ENCODE measurements at places on chromosomes 16 and 17.

GRCh38 chr16:14344292-14344691 is 273.2 kb downstream of the MRTFB start:
- no peak for DNase-seq

DNA sequence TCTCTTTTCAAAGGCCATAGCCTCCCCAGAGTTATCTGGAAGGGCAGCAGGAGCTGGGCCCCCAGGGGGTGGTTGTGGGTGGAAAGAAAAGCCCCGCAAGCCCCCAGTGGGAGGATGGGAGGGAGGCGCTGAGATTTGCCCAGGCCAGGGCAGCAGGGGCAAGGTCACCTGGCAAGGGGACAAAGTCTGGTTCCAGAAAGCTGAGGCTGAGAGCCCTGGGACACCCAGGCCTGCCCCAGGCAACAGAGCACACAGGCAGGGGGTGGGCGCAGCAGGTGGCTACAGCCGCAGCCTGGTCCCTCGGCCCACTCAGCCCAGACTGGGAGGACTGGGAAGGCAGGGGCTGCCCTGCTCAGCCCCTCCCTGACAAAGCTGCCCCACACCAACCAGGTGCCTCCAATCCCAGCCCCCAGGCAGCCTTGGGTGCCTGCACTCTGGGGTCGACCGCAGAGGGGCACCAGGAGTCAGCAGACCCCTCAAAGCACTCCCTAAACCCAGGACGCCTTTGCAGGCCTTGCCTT is 23.7 kb upstream of the GSG1L start:
- no peak for DNase-seq

DNA sequence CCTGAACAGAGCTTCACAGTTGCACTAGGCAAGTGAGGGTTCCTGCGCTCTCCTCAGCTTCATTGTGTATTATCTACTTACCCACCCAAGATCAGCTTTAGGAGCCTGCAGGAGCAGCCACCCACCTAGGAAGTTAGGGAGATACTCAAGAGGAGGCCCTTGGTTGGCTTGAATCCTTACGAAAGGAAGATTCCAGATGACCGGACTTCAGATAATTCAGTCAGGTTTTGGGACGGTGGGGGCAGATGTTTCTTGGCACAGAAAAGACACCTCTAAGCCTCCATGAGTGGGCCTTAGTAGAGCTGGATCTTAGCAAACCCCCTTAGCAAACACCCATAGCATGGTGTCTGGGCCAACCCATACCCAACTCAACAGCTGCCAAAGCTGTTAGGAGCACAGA is 2.4 kb upstream of the CBFB start:
- DNase-seq: no peak

DNA sequence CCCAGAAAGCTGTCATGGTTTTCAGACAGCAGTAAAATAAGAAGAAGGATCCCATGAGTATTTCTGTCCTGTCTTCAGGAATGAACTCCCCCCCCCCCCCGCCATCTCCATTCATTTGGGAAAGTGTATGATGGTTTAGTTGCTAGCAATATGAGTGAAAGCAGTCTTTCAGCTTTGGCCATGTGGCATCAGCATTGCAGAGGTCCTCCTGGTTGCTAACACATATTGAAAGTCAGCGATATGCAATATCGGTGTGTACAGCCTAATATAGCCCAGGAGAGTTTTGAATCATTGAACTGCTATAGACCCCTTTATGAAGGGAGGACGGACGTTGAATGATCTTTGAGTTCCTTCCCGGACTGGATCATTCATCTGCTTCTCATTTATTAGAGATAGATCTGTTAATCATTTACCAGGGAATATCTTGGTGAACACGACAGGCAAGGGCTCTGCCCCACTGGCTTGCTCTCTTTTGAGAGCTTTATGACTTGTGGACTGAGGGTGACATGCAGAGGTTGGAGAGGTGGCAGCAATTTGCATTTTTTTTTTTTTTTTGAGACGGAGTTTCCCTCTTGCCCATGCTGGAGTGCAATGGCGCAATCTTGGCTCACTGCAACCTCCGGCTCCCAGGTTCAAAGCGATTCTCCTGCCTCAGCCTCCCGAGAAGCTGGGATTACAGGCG is 25.2 kb downstream of the DEF8 start:
- no peak for DNase-seq

DNA sequence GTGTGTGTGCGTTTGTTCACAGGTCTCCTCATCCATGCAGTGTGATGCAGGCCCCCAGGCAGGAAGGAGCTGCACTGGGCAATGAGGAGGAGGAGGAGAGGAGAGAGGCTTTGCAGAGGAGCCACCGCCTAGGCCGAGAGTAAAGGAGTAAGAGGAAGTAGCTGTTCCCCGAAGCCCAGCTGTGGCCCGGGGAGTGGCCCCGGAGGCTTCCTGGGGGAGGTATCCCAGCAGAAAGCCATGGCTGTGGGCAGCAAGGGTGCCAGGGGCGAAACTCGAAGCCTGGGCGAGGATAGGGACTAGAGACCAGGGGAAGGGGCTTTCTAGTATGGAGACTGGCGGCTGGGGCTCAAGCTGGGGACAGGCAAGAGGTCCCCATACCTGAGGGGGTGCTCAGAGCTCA is 12.2 kb downstream of the C16orf95 start:
- DNase-seq: no peak

DNA sequence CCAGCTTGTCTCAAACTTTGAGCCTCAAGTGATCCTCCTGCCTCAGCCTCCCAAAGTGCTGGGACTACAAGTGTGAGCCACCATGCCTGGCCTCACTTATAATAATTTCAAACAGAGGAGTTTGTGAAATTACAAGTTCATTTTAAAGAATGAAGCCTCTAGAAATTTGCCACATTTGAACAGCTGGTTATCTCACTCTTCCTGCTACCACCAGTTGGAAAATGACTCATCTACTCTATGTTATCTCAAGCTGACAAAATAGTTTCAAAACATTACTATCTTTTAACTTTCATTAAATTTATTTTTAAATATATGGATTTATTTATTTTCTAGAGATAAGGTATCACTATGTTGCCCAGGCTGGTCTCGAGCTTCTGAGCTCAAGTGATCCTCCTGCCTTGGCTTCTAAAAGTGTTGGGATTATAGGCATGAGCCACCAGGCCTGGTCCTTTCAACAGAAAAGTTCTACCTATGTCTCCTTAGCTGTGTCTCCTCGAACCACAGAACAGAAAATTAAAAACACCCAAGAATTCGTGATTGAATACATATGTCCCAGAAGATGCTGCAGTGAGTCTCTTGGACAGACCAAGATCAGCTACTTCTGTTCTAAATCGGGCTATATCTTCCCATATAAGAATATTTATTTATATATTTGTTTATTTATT is 47.6 kb downstream of the MYH13 start:
- no peak for DNase-seq

DNA sequence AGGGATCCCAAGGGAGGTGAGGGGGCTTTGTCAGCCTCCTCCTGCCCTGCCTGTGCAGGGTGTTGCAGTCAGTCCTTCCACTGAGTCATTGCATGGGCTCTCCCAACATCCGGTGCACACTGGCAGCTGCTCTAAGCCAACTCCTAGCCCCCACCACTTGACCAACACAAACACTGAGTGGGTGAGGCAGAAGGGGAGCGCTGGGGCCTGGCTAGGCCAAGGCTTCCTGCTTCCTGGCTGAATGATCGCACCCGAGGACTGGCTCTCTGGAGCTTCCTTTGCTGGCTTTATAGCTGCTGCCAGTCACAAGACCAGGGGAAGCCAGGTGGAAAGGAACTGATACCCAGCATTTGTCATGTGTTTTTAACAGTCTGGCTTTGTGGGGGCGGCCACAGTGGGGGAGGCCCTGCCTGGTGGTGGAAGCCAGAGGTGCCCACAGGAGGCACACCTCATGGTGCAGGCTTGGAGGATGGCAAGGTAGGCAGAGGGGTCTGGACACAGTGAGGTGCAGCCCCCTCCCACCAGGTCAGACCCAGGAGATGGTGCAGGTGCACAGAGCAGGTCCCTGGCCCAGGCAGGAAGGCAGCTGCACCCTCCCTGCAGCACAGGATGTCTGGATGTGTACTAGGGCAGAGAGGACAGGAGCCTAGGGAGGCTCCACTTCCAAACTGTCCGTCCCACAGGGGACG is 6.8 kb downstream of the MPG start:
- no peak for DNase-seq

Data from effector CD8-positive, alpha-beta T cell (primary cell).